ENCODE measurements at places on chromosomes 7 and 10.
A peak's percentile ranks its signal among the peaks of the same experiment; 100 is the strongest.

GRCh38 chr7:157432957-157433576, 96.3 kb downstream of the DNAJB6 start:
- DNase-seq, result peak; percentile 43

GRCh38 chr10:70669015-70669414, 3.3 kb upstream of the ADAMTS14 start:
- DNase-seq, result no peak

DNA sequence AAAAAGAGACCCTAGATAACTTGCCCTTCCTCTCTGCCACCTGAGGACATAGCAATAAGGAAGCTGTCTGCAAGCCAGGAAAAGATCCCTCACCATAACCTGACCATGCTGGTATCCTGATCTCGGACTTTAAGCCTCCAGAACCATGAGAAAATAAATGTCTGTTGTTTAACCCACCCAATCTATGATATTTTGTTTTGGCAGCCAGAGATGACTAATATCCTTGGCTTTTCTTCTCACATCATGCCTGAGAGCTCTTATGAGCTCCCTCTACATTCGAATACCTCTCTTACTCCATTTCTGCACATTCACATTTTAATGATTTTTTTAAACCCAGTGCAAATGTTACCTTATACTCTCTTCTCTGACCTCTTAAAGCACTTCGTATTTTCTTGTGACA, 214.0 kb upstream of the CHRM2 start:
- no peak for DNase-seq

GRCh38 chr10:63696205-63696604, 175.0 kb downstream of the REEP3 start:
- no peak for DNase-seq

- no peak for DNase-seq
Observed at GRCh38 chr10:93420091-93420490, 62.0 kb downstream of the MYOF start.

GRCh38 chr10:3990307-3990706, 205.3 kb upstream of the KLF6 start:
- no peak for DNase-seq

GRCh38 chr7:44971902-44972441, 6.8 kb downstream of the MYO1G start:
- DNase-seq, result no peak

DNA sequence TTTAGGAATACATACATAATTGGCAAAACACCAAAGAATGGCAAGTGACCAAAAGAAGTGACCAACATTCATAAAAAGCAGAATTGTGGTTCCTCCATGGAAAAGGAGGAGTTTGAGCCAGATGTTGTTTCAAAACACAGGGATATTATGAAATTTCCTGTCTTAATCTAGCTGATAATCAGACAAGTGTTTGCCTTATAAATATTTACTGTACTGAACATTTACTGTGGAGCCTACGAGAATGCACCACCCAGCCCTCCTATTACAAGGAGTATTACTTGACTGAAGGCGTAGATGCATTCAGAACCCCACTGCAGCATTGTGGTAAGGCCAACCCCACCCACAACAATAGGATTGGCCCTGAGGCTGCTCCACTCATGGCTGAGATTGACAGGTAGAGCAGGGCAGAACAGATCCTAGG, 118.9 kb downstream of the AKR1D1 start:
- DNase-seq, result no peak

DNA sequence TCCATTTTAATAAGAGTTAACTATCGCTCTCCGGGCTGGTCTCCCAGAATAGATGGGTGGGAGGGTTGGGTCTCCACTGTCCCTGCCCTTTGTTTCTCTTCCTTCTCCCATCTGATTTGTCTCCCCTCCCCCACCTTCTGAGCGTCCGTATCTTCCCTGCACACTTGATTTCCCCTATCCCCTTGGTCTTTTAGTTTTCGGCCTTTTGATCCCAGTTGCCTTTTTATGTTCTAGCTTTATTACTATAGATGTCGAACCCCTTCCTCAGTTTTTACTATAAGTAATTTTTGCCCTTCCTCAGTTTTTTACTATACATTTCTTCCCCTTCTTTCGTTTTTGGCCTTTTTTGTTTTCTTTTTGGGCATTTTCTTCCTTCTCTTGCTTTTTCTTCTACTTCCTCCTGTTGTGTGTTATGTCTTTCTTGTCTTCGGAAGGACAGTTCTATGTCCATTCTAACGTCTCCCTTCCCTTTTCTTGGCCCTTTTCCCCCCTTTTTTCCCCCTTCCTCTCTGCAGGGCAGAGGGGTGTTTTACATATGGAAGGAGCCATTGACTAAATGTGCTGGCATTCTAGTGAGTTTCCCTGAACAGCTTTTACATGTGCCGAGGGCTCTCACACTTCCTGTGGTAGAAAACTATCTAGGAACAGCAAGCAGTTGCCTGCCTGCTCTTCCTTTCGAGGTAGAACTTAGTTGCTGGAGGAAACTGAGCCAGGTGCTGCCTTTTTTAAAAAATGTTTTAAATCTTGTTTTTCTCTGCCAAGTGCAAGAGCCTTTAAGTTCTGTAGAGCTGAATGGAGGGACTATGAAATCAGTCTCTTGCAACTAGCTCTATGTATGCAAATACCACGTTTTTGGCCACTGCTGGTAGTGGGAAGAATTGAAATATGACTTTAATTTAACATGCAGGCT, 2.8 kb downstream of the TET1 start:
- DNase-seq, result no peak

GRCh38 chr10:85547460-85548023, 819.1 kb downstream of the GRID1 start:
- no peak for DNase-seq

DNA sequence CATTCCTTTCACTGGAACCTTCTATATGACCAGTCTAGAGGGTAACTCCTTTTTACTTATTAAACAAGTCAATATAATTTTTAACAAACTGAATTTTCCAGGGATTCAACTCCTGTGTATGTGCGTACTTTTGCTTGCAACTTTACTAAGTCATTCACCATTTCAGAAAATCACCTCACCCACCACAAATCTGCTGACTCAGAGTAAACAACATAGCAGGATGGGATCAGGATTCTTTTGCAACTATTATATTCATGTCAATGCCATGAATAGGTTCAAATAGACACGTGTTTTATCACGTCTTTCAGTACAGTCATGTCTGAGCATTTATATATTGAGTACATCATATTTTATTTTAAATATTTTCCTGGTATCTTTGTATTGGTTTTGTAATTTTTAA, 14.5 kb downstream of the CTTNBP2 start:
- no peak for DNase-seq

Measured in RWPE2 (cell line).